ENCODE measurements at places on chromosomes 12 and 14. TPM values are rescaled to one million over a fixed set of nuclear protein-coding genes. Genes with fewer than 3 reads are reported as not detected.
A peak's percentile ranks its signal among the peaks of the same experiment; 100 is the strongest.

DNA sequence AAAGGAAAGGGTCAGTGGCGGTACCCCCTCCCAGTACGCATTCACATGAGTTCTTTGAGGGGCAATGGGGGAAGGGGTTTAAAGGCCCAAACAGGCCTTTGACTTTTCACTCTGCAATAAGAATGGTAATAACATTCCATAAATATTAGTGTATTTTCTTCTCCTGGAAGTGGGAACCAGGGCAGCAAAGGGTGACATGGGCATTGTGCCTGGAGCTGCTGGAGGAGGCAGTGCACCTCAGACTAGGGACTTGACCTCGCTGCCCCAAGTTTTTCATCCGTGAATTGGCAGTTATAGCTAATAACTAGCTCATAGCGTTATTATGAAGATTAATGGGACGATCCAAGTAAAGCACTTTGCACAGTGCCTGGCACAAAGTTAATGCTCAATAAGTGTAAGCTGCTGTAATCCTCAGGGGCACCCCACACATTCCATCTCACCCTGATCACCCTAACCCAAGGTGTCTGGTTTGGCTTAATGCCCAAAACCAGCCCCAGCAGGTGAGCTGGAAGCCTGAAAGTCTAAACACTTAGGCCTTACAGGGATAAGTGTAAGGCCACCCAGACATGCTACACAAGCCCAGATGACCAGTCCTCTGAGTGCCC lies 2.8 kb upstream of the KCNH3 start:
- peaks cover 25% of the 10 kb centered on the region for H3K27me3 ChIP-seq
- no peak for DNase-seq
- H3K4me3 ChIP-seq = no peak overlapping the region
- peaks cover 5% of the 10 kb centered on the region for H3K4me1 ChIP-seq

- DNase-seq = no peak
- H3K4me3 ChIP-seq = no peak overlapping the region
- no peaks in the 10 kb centered on the region for H3K27me3 ChIP-seq
- H3K36me3 ChIP-seq = no peaks in the 10 kb centered on the region
Observed at GRCh38 chr14:55914771-55915170, 203.4 kb upstream of the PELI2 start.

- peaks cover 14% of the 10 kb centered on the region for H3K36me3 ChIP-seq
- no peak overlapping the region for H3K4me3 ChIP-seq
- H3K27ac ChIP-seq = no peak overlapping the region
- peaks cover 1% of the 10 kb centered on the region for H3K27me3 ChIP-seq
Observed at GRCh38 chr12:103975368-103975767, 9.7 kb downstream of the TDG start.

- peaks cover 12% of the 10 kb centered on the region for H3K4me1 ChIP-seq
- peaks cover 11% of the 10 kb centered on the region for H3K36me3 ChIP-seq
- peaks cover 10% of the 10 kb centered on the region for H3K27me3 ChIP-seq
Observed at GRCh38 chr12:31214626-31215517, 111.1 kb downstream of the SINHCAF start.

DNA sequence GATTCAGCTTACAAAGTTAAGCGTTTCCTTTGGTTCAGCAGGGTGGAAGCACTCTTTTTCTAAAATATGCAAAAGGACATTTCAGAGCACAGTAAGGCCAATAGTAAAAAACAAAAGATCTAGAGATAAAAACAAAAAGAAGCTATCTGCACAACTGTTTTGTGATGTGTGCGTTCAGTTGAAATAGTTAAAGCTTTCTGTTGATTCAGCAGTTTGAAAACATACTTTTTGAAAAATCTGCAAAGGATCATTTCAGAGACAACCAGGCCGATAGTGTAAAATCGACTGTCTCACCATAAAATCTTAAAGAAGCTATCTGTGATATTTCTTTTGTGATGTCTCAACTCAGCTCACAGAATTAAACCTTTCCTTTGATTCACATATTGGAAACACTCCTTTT lies 300.0 kb upstream of the ALG10B start:
- H3K36me3 ChIP-seq = no peaks in the 10 kb centered on the region
- H3K4me3 ChIP-seq = no peak overlapping the region
- no peak overlapping the region for H3K27ac ChIP-seq
- H3K4me1 ChIP-seq = no peaks in the 10 kb centered on the region
- DNase-seq = no peak

Gene CDKN3
- total RNA-seq = 12.2 TPM

DNA sequence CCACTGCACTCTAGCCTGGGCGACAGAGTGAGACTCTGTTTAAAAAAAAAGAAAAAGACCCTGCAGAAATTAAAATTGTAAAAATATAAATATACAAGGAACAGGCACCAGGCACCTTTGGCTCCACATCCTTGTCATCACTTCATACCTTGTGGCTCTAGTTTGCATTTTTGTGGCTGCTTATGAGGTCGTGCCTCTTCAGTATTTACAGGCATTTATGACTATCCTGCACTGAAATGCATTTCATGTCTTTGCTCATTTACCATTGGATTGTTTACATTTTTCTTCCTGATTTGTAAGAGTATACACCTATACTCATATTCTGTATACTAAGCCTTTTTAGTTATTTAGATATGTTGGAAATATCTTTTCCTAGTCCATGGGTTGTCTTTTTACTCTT lies 20.1 kb downstream of the BICD1 start:
- H3K4me1 ChIP-seq = peaks cover 3% of the 10 kb centered on the region
- DNase-seq = no peak
- H3K27ac ChIP-seq = no peak overlapping the region
- H3K36me3 ChIP-seq = no peaks in the 10 kb centered on the region
- peaks cover 3% of the 10 kb centered on the region for H3K27me3 ChIP-seq
- no peak overlapping the region for H3K4me3 ChIP-seq

DNA sequence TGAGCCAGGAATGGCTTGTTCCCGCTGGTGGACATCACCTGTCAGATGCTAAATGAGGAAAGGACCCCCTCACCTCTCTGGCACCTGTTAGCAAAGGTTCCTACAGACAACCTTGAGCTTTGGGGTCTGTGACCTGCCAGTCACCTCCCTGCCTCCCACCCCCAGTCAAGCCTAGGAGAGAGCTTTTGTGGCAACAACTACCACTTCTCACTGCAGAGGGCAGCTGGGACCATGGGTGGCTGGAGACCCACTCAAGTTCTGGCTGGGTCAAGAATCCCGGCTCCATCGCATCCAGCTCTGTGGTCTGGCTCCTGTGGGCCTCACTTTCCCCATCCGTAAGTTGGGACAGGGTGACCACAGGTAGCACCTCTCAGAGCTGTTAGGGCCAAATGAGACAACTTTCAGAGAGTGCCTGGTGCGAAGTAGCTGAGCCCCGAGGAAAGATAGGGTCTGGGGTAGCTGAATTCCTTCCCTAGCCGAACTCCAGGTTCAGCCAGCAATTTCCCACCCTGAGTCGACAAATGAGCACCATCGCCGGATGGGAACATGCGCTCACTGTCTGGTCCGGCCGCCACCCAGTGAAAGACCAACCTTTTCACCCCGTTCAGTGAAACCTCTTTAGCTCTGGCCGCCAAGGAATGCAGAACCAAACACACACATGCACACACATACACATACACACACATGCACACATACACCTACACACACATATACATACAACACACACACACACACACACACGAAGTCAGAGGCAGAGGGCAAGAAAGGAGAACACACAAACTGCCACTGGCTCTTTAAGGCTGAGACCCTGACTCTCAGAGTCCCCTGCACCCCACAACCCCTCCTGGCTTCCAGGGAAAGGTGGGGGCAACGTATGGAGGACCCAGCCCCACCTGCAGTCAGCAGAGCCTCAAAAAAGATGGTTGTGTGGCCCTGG lies 1.9 kb downstream of the TMEM119 start:
- H3K4me1 ChIP-seq = peaks cover under 1% of the 10 kb centered on the region
- DNase-seq = no peak
- peaks cover 6% of the 10 kb centered on the region for H3K27me3 ChIP-seq
- H3K27ac ChIP-seq = no peak overlapping the region

GRCh38 chr12:49098035-49098451 lies 3.4 kb upstream of the DHH start:
- DNase-seq = peak; percentile 76
- peaks cover 22% of the 10 kb centered on the region for H3K27me3 ChIP-seq
- H3K27ac ChIP-seq = no peak overlapping the region
- H3K4me3 ChIP-seq = peak overlapping the region; percentile 60

DNA sequence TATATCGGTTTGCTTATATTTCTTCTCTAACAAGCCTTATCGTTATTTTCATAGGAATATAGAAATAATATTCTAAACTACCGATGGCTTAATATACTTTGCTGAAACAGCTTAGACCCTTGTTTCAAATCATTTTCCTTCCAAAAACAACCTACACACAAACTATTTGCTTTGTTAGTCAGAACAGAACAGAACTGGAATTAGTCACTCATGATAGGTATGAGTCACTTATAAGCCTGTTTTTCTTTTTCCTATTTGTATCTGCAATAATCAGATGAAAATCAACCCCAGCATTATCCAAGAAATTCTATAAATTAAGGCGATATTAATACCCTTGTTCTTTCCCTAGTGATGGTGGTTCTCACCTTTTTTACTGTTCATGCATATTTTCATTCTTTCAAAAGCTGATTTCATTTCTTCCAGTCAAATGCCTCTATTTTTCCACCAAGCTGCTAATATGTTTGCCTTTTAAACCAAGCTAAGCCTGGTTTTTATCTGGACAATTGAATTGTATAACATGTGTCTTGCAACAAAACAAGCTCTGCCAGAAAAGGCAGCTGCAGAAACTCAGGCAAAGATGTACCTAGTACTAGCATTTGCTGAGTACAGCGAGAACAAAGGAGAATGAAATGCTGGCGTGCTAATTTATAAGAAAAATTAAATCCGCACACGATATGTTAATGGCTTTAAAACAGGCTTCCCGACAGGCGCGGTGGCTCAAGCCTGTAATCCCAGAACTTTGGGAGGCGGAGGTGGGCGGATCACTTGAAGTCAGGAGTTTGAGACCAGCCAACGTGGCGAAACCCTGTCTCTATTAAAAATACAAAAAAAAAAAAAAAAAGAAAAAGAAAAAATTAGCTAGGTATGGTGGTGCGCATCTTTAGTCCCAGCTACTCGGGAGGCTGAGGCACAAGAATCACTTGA lies 1418.2 kb downstream of the AACS start:
- DNase-seq = no peak
- no peaks in the 10 kb centered on the region for H3K36me3 ChIP-seq
- H3K27me3 ChIP-seq = peaks cover 1% of the 10 kb centered on the region
- no peaks in the 10 kb centered on the region for H3K4me1 ChIP-seq
- no peak overlapping the region for H3K4me3 ChIP-seq

Gene NUP107
- 66.3 TPM for total RNA-seq

- H3K27ac ChIP-seq = peak overlapping the region; percentile 52
- H3K4me3 ChIP-seq = no peak overlapping the region
Observed at GRCh38 chr12:3012786-3013185, 53.6 kb downstream of the TEAD4 start.

GRCh38 chr12:80230068-80230467 lies 130.7 kb downstream of the OTOGL start:
- H3K4me1 ChIP-seq = peaks cover 10% of the 10 kb centered on the region
- no peak overlapping the region for H3K4me3 ChIP-seq
- DNase-seq = peak; percentile 7
- no peaks in the 10 kb centered on the region for H3K27me3 ChIP-seq
- H3K27ac ChIP-seq = no peak overlapping the region

Gene DTX1
- total RNA-seq = 62.8 TPM

Gene FICD
- 5.5 TPM for total RNA-seq

Gene SLC16A7
- total RNA-seq = 14.6 TPM

Gene FAM181A
- not detected for total RNA-seq

Gene TMEM253
- total RNA-seq = 0.90 TPM

GRCh38 chr12:120235369-120236323 lies 29.9 kb downstream of the PXN start:
- no peak for DNase-seq
- peak overlapping the region; percentile 92 for H3K27ac ChIP-seq

DNA sequence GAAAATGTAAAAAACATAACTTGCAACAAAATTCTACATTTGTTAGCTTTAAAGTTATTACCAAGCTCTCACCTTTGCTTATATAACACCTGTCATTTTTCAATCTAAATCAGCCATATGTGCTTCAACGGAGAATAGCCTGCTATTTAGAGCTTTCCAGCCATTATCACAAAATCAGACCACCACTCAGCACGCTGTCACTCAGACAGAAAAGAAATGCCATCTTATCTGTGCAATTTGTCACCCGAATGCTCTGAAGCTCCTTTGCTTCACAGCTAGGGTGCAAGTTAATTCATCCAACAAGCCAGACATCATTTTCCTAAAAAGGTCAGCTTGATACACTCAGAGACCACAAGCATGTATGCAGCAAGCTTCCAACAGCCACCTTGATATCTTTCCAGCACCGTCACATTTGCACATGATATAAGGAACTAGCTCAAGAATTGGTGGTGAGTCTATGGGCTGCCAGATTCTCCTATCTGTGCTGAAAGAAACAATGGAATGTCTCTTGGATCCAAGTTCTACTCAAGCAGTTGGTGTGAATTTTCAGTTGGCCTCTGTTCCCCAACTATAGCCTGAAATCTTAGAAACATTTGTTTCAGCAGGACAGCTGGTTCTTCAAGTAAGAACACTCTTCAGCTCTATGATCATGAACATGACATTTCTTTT lies 20.0 kb upstream of the IFNG-AS1 start:
- H3K27me3 ChIP-seq = no peaks in the 10 kb centered on the region
- no peaks in the 10 kb centered on the region for H3K4me1 ChIP-seq
- DNase-seq = no peak
- H3K27ac ChIP-seq = no peak overlapping the region
- H3K4me3 ChIP-seq = no peak overlapping the region

Gene PLCZ1
- total RNA-seq = not detected

- no peak for DNase-seq
- no peak overlapping the region for H3K27ac ChIP-seq
- no peaks in the 10 kb centered on the region for H3K36me3 ChIP-seq
- H3K4me3 ChIP-seq = no peak overlapping the region
- H3K4me1 ChIP-seq = no peaks in the 10 kb centered on the region
Observed at GRCh38 chr12:54700849-54701248, 52.7 kb upstream of the DCD start.

- H3K4me3 ChIP-seq = no peak overlapping the region
- H3K27me3 ChIP-seq = no peaks in the 10 kb centered on the region
- H3K4me1 ChIP-seq = no peaks in the 10 kb centered on the region
- no peak for DNase-seq
Observed at GRCh38 chr12:63457428-63457827, 210.9 kb downstream of the DPY19L2 start.

DNA sequence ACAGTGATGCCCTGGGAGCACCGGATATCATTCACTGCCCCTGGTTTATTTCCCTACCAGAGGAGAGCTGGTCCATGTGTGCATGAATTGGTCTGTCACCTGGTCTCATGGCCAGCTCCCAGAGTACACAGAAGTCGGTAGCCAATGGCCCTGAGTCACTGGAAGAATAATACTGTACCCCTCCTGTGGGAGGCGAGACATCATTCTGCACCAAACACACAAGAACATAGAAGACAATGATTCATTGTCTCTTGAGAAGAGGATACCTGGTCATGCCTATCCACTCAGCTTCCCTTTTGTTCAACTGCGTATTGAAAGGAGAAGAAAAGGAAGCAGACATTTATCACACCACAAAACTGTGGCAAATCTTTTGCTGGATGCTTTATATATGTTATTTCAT lies 216.2 kb downstream of the DPF3 start:
- no peaks in the 10 kb centered on the region for H3K36me3 ChIP-seq
- H3K4me3 ChIP-seq = no peak overlapping the region
- DNase-seq = no peak
